Pancreas (tissue), 10 donors: ENCODE measurements at places on chromosomes 4 and X.

DNA sequence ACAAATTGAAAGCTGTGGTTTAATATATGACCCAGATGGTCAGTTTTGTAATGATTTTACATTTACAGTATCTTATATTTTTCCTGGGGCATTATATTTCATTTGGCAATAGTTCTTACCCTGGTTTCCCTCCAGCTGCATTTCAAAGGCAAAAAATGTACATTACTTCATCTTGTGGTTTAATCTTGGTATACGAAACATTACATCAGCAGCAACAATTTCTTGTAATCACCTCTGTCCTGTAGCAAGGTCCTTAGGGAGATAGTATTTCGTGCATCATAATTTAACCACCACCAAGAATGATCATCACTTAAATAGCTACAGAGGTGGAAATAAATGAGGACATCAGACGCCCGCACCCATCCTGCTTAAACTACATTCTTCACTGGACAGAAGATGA, 48.8 kb downstream of the HS6ST2 start:
- no peak for DNase-seq

DNA sequence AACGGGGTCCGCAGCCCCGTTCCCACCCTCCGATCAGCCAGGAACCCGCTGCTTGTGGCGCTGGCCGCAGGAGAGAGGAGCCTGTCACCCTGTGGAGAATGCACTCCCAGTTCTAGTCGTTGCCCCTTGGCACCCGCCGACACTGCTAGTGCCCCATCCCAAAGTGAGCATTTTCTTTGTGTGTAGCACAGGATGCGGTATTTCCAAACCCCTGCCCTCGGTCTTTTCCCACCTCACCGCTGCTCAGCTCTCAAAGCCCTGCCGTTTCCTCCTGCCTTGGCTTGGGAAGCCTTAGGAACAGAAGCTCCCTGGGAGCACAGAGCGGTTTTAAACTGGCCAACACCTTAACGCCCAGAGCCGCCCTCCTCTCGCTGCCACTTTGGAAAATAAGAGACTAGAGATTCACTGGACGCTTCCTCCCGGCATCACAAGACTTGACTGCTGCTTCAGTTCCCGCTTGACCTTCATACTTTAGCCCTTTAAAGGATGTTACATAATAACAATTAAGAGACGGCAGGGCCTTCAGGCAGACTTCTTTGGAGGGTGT, 772 bp downstream of the CYP4V2 start:
- DNase-seq, result peak; percentile 55

GRCh38 chr4:38957893-38958292, 74.3 kb downstream of the TMEM156 start:
- DNase-seq, result no peak

DNA sequence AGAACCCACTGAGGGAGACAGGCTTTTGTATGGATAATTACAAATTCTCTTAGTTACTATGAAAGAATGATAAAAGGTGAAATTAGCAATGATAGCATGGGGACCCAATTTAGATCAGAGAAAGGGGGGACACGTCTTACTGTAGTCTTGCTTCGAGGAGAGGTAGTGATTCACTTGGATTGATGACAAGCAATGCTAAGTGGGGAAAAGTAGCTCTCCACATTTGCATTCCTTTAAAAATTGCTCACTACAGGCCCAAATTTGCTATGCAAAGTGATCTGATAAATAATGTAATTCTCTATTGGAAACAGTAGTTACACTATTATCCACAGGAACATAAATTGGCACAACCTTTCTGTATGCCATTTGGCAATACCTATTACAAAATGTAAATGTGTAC, 42.5 kb upstream of the MAP3K15 start:
- no peak for DNase-seq

DNA sequence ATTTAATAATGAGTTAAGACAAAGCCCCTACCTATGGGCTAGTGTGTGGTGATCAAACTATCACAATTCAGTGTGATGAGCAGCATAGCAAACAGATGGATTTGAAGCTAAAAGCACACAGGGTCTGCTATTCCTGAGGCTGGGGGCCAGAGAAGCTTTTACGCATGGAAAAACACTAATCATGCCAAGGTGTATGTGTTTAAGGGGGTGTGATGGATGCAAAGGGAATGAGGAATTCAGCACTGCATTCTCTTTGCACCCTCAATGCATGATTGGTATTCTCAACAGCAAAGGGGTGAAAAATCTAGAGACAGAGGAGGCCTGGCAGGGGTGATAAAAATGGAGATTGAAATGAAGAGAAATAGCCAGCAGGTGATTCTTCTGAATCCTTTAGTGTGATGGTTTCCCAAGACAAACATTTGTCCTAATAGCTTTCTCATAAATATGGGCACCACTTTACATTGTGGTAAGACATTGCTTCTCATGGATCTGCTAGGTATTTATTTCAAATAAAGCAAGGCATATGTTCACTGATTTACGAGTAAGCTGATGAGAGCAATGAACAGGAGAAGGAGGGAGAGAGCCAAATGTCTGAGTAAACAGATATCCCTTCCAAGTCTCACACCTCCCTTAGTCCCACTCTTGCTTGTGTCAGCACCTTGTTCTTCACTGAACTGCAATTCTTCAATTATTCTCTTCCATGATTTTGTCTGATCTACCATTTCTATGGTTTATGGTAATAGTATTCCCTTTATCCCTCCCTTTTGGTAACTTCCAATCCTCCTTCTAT, 15.7 kb downstream of the C1QTNF7 start:
- DNase-seq, result no peak

- DNase-seq, result peak; percentile 15
Observed at GRCh38 chr4:148795156-148795864, 353.1 kb upstream of the NR3C2 start.

GRCh38 chrX:118215346-118215745, 98.7 kb upstream of the KLHL13 start:
- DNase-seq, result no peak

DNA sequence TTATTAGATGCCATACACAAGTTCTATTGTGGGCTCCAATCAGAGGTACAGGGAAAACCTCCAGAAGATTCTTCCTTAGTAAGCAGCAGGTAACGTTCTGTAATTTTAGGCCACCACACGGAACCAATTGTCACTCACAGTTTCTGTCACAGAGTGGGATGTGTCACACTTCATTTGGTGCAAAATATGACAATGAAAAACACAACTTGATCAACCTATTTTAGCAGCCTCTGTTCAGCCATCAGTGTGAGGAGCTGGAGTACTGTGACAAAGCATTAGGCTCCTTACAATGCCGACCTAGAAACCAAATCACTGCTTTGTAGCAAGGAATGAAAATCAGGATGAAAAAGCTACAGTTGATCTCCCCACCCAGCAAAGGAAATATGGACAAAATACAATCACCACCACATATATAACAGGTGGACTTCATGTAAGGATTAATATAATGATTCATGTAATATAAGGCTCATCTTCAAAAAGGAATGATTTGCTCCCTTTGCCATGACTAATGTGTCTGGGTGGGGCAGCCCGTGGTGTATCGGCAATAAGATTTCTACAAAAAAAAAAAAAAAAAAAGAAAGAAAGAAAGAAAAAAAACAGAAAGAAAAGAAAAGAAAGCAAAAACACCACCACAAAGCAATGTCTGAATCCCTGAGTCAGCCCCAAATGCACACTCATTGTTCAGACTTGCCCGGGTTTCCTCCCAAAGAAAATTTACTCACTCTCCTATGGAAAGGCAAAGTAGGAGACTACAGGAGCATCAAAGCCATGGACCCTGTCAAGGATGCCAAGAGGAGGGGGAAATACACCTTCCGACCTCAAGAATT, 36.0 kb downstream of the SLC9A7 start:
- DNase-seq, result no peak

- no peak for DNase-seq
Observed at GRCh38 chr4:81207828-81208227, 7.2 kb downstream of the PRKG2 start.

GRCh38 chr4:78596111-78596742, 44.7 kb downstream of the ANXA3 start:
- no peak for DNase-seq

DNA sequence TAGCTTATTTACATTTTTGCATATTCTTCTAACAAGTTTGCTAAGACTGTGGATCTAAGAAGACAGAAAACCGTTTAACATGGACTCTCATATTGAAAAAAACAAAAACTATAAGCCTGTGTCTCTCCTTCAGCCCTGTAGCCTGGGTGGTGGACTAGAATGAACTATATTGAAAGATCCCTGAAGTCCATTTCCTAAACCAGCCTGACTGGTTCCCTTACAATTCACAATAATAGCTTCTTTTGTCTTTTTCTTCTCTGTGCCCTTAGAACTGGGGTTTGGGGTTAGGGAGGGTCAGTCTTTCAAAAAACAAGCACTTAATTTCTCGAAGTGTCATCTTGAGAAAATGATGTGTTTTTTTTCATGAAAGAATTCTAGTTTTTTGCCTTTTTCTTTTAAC, 59.0 kb downstream of the GSTCD start:
- no peak for DNase-seq

- DNase-seq, result no peak
Observed at GRCh38 chr4:86757468-86757867, 91.7 kb downstream of the SLC10A6 start.

- peak; percentile 13 for DNase-seq
Observed at GRCh38 chrX:12021698-12022097, 116.6 kb upstream of the FRMPD4 start.

DNA sequence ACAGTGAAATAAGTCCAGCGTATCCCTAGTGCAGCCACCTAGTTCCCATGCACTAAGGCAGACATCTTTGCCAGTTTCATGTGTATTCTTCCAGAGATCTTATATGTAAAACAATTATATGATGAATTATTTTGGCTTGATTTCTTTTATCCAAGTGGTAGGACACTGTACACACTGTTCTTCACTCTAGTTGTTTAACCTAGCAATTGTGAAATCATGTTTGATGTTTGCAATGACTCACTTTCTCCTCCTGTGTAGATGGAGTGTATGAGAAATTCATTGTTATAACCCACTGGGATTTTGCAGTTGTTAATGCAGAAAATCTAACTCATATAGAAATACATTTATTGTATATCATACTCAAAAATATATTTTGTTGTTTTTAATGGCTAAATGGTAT, 17.5 kb upstream of the TBC1D1 start:
- DNase-seq, result no peak

- no peak for DNase-seq
Observed at GRCh38 chr4:89497517-89498308, 190.1 kb upstream of the GPRIN3 start.

DNA sequence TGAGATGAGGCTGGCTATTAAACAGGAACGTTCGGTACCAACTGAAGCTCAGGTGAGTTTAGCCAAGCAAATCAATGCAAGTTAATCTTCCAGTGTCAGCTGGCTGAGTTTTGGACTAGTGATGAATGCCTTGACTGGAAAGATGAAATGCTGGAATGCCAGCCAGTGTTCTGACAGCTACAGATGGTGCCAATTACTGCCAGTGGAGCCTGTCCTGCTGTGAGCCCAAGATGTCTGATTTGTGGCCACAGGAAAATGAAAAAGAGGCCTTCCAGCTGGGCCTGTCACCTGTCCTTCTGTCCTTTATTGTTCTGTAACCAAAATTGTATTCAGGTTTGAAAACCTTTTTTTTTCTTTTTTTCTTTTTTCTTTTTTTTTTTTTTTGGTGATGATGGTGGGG, 223.1 kb downstream of the AFF2 start:
- DNase-seq, result no peak

DNA sequence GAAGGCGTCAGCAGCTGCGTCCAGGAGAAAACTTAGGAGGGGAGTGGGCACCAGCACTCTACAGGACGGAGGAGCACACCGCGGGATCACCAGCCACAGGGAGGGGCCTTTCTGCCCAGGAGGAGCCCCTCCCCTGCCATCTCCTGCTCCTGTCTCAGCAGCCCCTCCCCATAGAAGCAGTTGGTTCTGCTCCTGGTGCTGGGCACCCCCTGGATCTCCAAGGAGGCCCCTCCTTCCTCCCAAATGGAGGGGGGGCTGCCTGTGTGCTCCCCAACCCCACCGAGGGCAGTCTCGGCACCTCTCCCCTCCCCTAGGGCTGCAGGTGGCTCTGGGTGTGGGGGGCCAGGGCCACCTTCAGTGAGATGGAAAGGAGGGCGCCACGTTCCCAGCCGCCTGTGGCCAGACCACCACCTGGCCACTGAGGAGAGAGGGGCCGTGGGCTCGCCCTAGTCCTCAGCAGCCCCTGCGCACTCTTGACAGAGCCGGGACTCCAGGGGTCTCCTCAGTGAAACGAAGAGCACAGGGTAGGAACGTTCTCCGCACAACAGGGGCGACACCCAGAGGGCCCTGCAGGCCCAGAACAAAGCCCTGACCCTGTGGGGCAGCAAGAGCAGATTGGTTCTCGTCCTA, 37.8 kb downstream of the CPLX1 start:
- peak; percentile 40 for DNase-seq

DNA sequence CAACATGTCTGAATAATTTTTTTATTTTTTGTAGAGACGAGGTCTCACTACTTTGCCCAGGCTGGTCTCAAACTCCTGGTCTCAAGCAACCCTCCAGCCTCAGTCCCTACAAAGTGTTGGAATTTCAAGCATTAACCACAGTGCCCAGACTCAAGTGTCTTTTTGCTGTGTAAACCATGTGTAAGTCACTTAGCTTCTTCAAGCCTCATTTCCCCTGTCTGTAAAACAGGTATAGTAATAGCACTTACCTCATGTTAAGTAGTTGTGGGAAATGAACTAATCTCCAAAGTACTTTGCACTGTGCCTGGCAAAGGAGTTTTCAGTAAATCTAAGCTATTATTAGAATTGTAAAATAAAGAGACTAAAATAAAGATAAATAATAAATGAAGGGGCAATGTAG, 35.7 kb downstream of the STBD1 start:
- DNase-seq, result no peak

- no peak for DNase-seq
Observed at GRCh38 chrX:39840581-39841093, 257.1 kb downstream of the BCOR start.

DNA sequence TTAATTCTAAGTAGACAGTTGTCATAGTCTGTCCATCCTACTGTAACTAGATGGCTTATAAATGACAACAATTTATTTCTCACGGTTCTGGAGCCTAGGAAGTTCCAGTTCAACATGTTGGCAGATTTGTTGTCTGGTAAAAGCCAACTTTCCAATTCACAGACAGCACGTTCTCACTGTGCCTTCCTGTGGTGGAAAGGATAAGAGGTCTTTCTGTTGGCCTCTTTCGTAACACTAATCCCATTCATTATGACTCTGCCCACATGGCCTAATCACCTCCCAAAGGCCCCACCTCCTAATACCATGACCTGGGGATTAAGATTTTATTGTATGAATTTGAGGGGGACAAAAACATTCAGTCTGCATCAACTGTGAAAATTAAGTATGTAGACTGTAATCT, 83.2 kb downstream of the GALNTL6 start:
- DNase-seq, result no peak

DNA sequence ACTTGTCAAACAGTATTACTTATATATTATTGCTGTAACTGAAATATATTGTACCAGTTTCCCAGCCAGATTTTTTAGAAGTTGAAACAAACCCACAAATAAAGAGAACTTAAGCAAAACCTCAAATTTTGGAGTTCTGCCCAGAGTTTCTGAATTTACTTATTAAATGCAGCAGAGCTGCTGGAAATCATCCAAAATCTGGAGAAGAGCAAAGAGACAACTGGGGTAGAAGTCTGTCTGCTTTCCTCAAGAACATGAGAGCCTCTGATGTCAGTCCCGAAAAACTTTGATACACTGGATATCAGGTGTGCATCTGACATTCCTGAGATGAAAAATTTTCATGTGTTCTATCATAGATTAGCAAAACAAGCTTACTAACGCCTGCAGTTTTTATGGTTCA, 325.9 kb downstream of the NR3C2 start:
- DNase-seq, result no peak

- DNase-seq, result no peak
Observed at GRCh38 chr4:42547805-42548204, 109.1 kb downstream of the ATP8A1 start.
